ENCODE measurements at places on chromosomes 2 and 18.

DNA sequence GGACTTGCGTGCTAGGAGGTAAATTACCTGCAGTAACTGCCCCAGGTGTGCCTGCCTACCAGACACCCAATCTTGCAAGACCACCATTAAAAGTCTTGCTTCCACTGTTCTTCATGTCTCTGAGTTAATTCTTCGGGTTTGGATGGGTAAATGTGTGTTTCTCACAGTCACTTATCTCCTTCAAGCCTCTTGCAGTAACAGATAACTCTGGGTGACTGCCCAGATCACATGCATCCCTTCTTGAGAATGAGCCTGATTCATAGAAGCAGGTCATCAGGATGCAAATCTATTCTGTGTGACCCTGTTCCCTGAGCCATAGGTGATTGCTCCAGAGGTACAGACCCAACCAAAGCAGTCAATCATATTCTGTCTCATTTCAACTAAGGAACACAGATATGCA is 194.6 kb downstream of the METTL4 start:
- DNase-seq: no peak

DNA sequence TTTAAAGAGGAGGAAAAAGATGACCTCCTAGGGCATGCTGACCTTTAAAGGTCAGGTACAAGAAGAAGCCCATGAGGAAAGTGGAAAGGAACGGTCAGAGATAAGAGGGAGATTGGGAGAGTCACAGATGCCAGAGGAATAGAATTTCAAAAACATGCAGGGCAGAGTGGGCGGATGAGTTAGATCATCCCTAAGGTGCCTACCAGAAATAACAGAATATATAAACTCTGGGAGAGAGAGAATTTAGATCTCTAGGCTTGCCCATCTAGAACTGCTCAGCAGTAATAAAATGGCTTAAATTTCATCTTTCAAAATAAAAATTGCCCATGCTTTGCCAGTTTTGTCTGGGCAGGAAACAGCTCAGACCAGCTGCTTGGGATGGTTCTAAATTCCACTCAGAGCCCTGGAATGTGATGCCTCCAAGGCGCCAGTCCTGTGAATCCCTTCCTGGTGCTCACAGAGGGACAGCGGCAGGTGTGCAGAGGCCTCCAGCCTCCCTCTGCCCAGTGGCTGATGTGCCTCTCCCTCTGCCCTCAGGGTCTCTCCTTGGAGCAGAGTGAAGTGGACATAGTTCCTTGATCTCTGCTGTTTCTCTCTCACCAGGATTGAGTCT is 130.9 kb downstream of the ANTXR1 start:
- no peak for DNase-seq

DNA sequence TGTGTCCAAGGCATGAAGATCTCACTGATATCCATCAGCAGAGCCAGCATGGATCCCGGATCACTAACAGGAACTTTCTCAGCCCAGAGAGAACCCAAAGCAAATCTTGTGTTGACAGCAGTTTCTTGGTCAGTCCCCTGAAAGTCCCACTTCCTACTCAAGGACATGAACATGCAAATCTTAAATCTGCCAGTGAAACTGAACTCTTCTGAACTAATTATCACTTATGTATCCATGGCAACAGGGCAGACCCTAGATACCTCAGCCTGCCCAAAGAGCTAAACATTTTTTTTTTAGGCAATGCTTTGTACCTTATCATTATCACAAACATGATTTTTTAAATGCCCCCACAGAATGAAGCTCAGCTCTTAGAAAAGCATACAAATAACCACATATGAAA is 127.8 kb upstream of the DDX18 start:
- no peak for DNase-seq

GRCh38 chr18:55078303-55078932 is 119.2 kb upstream of the CCDC68 start:
- DNase-seq: no peak

- no peak for DNase-seq
Observed at GRCh38 chr2:120466704-120467054, 120.7 kb downstream of the INHBB start.

GRCh38 chr2:18467749-18468360 is 92.6 kb downstream of the RDH14 start:
- DNase-seq: no peak

DNA sequence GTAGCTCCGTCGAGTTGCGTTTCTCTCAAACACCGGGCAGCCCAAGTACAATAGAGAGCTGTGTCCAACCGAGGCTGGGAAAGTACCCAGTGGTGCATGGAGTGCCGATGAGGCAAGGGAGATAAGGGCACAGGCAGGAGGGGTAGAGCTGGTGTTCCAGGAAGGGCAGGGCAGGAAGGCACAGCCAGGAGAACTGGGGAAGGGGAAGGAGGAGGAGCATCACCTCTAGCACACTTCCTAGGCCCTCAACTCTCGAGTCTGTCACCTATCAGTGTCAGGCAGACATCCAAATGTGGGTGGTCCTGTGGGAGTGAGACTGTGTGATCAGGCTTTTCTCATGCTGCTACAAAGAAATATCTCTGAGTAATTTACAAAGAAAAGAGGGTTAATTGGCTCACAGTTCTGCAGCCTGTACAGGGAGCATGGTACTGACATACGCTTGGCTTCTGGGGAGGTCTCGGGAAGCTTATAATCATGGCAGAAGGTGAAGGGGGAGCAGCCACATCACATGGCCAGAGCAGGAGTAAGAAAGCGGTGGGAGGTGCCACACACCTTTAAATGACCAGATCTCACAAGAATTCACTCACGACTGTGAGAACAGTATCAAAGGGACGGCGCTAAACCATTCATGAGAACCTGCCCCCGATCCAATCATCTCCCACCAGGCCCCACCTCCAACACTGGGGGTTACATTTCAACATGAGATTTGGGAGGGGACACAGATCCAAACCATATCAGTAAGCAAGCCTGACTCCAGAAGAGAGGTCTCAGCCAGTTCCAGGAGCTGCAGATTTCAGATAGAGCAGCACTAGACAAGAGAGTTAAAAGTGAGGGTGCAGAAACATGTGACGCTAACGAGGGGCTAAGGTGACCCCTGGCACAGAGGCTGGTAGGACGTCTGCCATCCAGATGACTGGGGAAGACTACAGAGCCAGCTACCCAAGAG is 75.7 kb downstream of the MBOAT2 start:
- no peak for DNase-seq

DNA sequence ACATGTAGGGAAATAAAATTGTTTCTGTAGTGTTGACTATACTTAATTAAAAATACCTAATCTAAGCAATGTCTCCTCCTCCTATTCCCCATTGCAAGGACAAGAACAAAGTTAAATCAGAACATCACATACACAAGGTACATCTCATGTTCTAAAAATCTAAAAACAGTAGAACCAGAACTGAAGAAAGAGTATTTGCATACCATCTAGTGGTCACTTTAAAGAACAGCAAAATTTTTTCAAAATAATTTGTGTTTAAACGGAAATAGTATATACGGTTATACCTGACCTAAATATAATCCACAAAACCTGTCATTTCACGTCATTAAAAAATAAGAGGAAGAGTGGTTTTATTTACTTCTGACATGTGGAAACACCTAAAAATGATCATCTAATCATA is 294.3 kb upstream of the KCNH7 start:
- no peak for DNase-seq

GRCh38 chr2:75586971-75587370 is 26.2 kb upstream of the EVA1A start:
- DNase-seq: no peak

GRCh38 chr2:63003351-63003750 is 47.3 kb upstream of the OTX1 start:
- no peak for DNase-seq

- DNase-seq: no peak
Observed at GRCh38 chr2:209556354-209556961, 132.6 kb downstream of the MAP2 start.

GRCh38 chr2:195709901-195710806 is 53.1 kb downstream of the SLC39A10 start:
- DNase-seq: no peak

- DNase-seq: no peak
Observed at GRCh38 chr2:86673986-86674670, 46.0 kb upstream of the RMND5A start.

DNA sequence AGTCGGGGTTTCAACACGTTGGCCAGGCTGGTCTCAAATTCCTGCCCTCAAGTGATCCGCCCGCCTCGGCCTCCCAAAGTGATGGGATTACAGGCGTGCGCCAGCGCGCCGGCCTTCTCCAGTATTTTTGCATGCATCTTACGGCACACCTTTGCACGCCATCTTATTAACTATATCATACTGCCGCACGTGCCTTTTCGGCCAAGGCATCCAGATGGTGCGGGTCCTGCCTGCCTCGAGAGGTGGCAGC is 765 bp upstream of the ING5 start:
- DNase-seq: no peak

DNA sequence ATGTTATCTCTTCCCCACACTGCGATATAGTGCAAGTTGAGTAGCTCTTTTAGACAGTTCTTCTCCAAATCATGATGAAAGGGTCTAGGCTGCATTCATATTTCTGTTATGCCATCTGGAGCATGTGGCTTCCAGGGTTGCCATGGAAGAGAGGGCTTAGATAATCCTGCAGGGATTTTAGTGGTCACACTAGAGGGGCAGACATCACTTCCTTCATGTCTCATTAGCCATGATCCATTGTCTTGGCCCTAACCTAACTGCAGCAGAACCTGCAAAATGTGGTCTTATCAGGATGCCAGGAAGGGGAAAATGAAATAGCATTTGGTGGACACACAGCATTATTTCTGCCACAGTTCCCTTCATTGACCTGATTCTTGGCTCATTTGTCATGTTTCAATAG is 83.1 kb downstream of the ADAM23 start:
- no peak for DNase-seq

DNA sequence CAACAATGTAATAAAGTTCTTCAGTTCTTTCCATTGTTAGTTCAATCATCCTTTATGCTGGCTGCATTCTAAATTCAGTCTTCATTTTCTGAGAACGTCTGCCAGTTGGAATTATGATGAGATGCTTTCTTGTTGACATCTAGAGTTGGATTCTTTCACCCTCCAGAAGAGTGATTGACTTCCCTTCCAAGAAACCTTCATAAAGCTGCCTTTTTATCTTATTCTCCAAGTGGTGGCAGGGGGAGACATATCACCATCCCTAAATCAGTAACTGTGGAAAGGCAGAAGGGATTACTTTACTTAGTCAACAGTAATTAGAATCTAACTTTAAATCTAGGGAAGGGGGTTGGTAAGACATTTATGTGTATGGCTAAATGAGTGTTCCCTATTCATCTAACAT is 86.8 kb upstream of the GULP1 start:
- no peak for DNase-seq

- DNase-seq: no peak
Observed at GRCh38 chr2:36731941-36732672, 35.6 kb downstream of the VIT start.

- no peak for DNase-seq
Observed at GRCh38 chr2:85185431-85185940, 52.3 kb downstream of the TCF7L1 start.

DNA sequence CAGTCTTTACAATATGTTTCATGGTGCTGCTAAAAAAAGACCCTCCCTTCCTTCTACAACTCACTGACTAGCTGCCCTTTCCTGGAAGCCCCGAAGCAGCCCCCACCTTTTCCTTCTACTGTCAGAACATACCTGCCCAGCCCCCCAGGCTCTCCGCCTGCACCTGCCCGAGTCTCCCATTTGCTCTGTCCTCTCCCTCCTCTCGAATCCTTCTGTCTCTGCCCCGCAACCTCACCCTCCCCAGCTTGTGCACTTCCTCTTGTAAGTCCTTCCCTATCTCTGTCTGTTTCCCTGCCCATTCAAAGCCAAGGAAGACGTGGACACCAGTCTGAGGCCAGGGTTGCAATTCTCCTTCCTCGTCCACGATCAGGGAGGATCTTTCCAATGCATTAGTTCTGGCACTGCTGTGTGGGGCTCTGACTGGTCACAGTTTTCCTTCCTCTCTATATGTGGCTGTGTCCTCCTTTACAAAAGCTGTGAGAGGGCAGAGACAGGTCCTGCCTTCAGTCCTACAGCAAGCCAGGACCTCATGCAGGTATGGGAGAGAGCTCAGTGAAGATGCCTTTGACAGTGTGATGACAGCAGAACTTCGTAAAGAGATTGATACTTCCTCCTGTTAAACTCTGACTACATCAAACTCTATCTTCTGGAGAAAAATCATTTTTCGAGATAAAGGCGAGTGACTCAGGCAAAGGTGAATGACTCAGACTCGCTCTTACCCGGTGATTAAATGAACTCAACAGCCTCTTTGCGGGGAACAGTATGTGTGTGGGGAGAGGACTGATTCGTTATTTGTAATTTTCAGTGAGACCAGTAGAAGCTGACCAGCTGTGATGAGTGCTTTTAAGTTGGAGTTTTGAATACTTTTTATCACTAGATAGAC is 14.2 kb downstream of the TNFRSF11A start:
- DNase-seq: no peak
